ENCODE measurements at places on chromosomes 16 and 17. TPM values are rescaled to one million over a fixed set of nuclear protein-coding genes. Genes with fewer than 3 reads are reported as not detected.

The ACSM2A gene
- total RNA-seq, result not detected

The SLC2A4 gene
- total RNA-seq, result 0.24 TPM

The PLXDC1 gene
- total RNA-seq, result 2.5 TPM

The AARSD1 gene
- 99.1 TPM for total RNA-seq

The MMP25 gene
- 1.5 TPM for total RNA-seq

The KRTAP4-6 gene
- not detected for total RNA-seq

DNA sequence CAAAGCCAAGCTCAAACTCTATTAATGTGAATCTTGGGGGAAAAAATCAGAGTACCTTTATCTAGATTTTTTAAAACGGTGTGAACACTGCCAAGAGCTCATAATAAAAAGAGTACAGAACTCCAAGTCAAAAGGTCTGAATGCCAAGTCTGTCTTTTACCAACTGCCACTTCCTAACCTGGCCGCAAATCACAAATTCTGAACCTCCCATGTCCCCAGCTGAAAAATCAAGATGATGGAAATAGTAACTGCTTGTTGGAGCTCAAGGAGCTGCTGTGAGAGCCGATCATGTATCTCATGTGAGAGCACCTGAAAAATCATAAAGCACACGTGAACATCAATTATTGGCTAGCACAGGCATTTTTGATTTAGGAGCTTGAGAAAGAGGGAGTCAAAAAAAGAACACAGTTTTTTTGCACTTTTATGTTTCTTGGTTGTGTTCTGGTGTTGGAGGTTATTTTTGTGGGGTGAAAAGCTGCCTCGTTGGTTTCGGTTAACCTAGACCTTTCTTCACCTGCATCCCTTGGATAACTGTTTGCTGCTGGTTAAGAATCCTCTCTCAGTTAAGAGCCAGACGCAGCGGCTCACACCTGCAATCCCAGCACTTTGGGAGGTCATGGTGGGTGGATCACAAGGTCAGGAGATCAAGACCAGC is 50.5 kb downstream of the GAS7 start:
- no peak for DNase-seq

DNA sequence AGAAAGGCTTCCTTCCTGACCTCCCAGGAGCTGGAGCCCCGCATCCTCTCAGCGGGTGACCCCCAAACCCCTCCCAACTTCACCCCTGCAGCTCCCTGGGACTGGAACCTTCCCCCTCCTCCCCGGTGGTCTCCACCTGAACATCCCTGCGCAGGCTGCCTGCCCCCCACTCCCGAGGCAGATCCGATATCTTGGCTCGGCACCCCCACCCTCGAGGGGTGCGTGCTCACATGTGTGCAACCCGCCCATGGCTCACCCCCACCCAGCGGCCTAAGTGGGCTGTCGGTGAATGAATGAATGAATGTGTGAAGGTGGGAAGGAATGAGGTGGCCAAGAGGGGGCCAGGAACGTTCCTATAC is 39.7 kb downstream of the SLC7A5 start:
- no peak for DNase-seq

GRCh38 chr16:27474921-27475320 is 72.9 kb downstream of the IL21R start:
- DNase-seq, result no peak

- no peak for DNase-seq
Measured at GRCh38 chr16:19396555-19397011, 21.1 kb upstream of the TMC5 start.

- no peak for DNase-seq
Measured at GRCh38 chr17:8417806-8418205, 17.9 kb upstream of the NDEL1 start.

GRCh38 chr17:80997424-80998117 is 5.9 kb downstream of the CHMP6 start:
- no peak for DNase-seq

GRCh38 chr16:52069866-52070265 is 477.1 kb downstream of the TOX3 start:
- DNase-seq, result no peak

GRCh38 chr17:83119987-83120864 is 40.8 kb downstream of the METRNL start:
- DNase-seq, result peak; percentile 13

- DNase-seq, result no peak
Measured at GRCh38 chr16:19518388-19518787, 3.5 kb downstream of the GDE1 start.

- DNase-seq, result no peak
Measured at GRCh38 chr16:89582614-89583196, 7.1 kb downstream of the CPNE7 start.

DNA sequence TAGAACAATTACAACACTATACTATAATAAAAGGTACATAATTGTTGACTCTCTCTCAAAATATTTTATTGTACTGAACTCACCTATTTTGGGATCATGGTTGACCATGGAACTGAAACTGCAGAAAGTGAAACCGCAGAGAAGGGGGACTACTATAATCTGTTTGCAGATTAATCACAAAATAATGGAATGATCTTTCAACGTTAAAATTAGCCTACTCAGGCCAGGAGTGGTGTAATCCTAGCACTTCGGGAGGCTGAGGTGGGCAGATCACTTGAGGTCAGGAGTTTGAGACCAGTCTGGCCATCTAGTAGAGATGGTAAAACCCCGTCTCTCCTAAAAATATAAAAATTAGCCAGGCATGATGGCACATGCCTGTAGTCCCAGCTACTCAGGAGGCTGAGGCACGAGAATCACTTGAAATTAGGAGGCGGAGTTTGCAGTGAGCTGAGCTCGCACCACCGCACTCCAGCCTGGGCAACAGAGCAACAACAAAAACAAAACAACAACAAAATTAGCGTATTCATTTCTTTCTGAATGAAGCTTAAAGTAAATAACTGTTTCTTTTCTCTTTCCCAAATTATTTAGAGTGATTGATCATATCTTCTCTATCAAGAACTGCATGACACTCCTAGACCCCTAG is 45.6 kb downstream of the IKZF3 start:
- DNase-seq, result peak; percentile 43

DNA sequence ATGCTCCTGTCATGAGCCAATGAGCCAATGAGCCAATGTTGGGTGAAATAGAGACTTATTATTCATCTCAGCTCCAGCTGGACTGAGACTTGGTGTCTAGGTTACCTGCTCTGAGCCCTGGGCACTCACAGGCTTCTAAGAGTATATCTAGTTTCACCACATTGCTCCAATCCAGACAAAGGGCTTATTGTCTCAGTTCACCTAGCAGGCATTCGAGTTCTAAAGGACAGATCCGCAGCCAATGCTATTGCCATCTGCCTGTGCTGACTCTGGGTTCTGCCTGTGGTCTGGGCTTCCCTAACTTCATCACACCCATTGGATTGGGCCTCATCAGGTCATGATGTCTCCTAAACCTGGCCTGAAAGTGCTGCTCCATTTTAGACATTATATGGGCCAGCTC is 66.1 kb upstream of the HS3ST4 start:
- no peak for DNase-seq

GRCh38 chr17:69331756-69332155 is 4.8 kb upstream of the ABCA5 start:
- no peak for DNase-seq
